ENCODE measurements at places on chromosomes 7 and 10.

DNA sequence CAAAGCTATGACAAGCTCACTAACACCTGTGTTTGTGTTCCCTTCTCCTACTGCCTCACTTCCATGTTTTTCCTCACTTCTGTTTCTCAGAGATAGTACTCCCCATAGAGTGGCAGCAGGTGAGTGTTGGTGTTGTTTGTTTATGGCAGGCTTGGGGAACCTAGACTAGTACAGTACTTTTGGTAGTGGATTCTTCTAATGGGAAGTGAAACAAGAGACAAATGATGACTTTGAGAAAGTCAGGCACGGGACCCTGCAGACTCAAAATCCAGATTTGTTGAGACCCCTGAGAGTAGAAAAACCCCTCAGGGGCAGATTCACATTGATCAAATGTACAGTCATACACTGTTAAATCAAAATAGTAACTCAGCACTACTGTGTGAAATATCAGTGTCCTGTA lies 6.4 kb upstream of the CFAP69 start:
- DNase-seq, result no peak

GRCh38 chr10:123327450-123327849 lies 173.2 kb downstream of the BUB3 start:
- DNase-seq, result no peak

GRCh38 chr7:21338728-21339164 lies 89.1 kb upstream of the SP4 start:
- no peak for DNase-seq

GRCh38 chr10:97020452-97021400 lies 165.0 kb downstream of the SLIT1 start:
- no peak for DNase-seq

DNA sequence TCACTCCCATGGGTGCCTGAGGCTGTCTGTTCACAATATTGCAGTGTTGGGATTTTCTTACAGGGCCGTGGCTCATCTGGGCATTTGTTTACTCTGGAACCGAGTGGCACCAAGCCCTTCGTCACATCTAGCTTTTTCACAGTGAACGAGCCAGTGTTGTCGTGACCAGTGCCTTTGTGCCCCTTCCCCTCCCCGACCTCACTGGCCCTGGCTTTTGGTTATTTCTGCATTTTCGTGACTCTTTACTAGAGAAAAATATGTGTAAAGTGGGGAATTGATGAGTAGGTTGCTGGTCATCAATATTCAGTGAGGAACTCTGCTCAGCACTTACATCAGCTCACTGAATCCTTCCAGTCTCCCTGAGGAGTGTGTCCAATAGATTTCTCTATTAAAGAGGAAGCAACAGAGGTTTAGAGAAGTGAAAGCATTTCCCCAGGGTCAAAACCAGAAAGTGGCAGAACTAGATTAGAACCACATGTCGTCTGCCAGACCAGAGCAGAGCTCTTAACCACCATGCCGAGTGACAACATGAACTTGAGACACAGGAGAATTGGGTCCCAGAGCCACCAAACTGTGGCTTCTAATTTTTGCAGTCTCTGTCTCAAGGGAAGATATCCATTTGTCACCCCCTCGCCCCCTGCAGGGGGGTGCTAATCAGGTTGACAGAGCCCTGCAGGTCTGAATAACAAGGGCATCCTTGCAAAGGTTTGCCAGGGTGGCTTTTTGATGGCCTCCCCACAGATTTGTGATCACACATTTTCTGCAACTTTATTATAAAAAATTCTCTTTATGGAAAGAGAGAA lies 125.3 kb downstream of the CHN2 start:
- no peak for DNase-seq

DNA sequence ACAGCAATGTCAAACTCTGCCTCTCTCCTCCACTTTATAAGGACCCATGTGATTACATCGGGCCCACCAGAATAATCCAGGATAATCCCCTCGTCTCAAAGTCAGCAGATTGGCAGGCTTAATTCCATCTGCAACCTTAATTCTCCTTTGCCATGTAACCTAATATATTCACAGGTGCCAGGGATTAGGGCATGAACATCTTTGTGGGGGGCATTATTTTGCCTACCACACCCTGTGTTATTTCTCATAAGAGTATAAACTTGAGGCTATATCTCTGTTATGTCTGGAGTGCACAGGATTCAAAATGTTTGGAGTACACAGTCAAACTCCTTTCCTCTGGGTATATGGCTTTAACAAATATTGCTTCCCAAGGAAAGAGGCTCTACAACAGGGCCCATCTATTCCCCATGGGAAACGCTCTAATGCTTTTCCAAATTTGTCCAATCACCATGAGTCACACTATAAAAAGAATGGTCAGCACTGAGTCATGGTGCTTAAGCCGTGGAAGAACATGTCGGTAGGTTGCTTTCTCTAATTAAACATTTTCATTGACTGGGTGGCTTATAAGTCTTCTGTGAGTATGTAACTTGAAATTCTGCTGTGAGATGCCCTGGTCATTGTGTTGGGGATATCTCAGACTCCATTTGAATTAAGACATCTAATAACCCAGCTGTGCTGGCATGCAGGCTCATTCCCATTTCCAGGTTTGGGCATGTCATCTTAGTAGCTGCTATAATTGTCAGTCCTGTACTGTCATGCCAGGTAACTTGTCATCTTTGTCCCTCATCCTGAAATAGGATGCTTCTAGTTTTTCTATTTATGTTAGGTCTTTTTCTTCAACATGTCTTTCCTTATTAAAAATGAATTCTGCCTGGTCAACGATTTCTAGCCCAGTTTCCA lies 11.5 kb upstream of the AKR1B10 start:
- peak; percentile 47 for DNase-seq

GRCh38 chr10:82796510-82796909 lies 921.5 kb downstream of the NRG3 start:
- DNase-seq, result peak; percentile 12

GRCh38 chr7:41875513-41875912 lies 172.6 kb upstream of the INHBA start:
- no peak for DNase-seq

GRCh38 chr7:27670676-27671075 lies 8.0 kb upstream of the HIBADH start:
- DNase-seq, result no peak

DNA sequence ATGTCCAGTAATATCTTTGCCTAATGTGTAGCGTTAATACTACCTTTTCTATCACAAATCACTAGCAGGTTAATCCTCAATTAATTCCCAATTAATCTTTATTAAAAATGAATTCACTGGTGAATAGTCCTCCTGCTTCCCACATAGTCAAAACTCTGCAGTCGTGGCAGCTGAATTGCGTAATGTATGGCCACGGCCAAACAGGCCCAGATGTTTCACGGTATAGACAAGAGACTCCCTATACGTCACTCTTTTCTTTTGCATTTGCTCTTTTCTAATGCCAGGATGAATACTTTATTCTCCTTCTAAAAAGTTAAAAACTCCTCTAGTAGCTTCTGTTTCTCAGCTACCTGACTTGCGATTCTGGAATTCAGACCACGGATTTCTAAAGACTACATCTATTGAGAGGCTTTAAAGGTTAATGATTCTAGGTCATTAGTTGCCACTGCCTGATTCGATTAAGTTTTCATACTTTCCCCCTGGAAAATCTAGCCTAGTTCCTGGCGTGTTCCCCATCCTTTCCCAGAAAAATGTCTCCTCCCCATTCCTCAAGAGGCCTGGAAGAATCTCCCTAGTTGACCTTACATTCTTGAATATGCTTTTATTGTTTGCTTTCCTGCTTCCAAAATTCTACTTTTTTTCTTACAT lies 16.9 kb downstream of the MEOX2 start:
- DNase-seq, result no peak

GRCh38 chr10:125661941-125662515 lies 20.9 kb downstream of the TEX36 start:
- no peak for DNase-seq

GRCh38 chr7:64433590-64433989 lies 119.8 kb downstream of the ZNF736 start:
- DNase-seq, result no peak
